M059J (cell line): ENCODE measurements at places on chromosomes 3 and 15.

DNA sequence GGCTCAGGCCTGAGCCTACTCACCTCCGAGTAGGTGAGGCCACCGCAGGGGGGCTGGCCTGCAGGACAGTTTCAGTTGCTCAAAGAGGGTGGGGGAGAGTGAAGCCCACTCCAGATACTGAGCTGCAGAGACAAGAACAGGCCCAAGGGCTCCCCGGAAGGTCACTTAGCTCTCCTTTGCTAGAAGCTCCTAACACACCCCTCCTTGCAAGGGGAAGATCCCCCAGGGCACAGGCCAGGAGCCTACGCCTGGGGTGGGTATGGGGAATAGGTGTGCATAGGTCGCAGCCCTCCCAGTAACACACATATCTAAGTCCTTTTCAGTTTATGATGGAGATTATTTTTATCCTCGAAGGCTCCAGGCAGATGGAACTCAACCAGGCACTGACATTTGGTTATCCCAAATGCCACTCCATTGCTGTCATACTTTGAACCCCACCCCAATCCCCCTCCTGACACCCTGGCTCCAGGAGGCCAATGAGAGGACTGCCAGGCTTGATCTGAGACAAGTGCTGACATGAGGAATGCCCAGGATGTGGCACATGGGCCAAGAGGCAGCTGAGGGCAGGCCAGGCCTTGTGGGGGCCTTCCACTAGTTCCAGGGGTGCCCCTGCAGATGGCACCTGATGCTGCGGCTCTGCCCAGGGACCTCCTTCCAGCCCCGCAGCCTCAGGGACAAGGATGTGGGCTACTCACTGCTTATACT is 1.1 kb upstream of the MUSTN1 start:
- DNase-seq: no peak

GRCh38 chr3:101719604-101720185 is 4.7 kb upstream of the CEP97 start:
- no peak for DNase-seq

- peak; percentile 46 for DNase-seq
Observed at GRCh38 chr15:74191798-74192197, 10.8 kb downstream of the STRA6 start.

GRCh38 chr3:72383883-72384282 is 464.4 kb downstream of the SHQ1 start:
- no peak for DNase-seq

DNA sequence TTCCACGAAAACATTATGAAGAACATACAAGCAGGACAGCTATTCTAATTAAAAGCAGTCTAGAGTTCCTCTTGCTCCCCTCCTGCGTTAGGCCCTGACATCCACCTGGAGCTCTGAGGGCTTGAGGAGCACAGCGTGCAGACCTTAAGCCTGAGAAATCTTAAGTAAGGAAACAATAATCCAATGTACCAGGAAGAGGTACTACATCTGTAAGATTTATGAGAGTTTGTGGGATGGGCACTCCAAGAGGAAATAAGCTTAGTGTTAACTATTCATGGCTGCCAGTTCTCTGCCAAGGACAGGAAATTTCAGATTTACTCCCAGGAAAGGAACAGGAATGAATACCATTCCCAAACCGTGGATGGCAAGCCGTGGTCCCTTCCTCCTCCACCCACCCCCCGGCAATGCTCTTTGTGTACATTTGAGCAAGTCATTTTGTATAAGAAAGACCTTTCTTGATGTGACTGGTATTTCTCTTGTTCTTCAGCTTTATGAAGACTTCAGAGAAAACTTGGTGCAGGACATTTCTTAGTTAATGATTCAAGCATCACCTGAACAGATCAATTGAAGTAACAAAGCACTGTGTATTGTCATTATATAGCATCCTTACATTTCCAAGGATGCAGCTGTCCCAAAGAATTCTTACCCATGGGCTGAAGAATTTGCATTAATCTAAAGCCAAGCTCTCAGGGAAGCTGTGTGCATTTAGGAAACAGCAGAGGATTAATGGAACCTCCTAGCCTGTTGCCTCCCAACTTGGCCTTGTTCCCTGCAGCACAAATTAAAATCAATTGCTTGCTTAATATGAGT is 28.8 kb upstream of the VILL start:
- DNase-seq: no peak

DNA sequence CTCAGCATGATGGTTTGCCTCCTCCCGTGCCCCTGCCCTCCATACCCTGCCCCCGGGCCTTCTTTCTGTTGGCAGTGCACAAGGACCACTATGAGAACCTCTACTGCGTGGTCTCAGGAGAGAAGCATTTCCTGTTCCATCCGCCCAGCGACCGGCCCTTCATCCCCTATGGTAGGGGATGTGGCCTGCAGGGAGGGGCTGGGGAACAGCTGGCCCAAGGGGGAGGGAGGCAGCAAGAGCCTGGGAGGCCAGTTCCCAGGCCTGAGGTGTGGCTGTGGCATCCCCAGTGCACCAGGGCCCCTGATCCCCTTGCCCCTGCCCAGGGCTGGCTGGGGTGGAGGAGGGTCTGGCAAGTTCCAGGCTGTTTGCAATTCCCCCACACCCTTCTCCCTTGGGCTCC is 2.6 kb upstream of the PLA2G4B start:
- no peak for DNase-seq

- DNase-seq: no peak
Observed at GRCh38 chr3:134697830-134698689, 47.2 kb upstream of the KY start.

DNA sequence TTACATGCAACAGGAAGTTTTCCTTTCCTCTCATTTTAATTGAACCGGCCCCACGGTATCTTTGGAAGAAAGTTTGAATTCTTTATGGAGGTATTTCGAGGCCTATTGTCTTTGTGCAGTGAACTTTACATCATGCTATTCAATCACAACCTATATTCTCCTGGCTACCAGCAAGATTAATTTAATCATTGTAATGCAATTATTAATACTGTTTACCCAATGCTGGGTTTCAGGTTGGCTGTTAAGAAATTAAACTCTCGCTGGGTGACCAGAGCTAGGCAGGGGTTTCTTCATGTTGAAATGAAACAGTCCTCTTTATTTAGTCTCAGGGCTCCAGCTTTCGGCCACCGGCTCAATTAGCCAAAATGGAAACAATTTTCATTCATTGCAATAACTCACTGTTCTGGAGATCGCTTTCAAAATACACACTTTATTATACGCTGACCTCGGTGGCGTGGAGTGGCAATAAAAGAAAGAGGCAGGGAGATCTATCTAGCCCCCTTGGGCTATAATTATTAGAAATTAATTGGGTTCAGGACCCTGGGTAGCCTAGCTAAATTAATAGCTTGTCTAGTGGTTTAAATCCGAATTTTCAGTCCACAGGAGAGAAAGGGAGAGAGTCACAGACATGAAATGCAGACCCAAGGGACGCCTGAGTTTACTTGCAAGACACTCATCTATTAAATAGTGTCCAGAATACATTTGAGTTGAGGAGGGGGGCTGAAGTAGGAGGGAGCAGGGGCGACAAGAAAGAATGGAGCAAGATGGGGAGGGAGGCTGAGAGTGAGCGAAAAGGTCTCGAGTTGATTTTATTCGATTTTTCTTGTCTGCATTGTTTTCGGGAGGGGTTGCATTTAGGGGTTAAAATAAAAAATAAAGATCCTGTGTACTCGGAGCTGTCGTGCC is 3.9 kb upstream of the MECOM start:
- DNase-seq: no peak
